ENCODE measurements at places on chromosomes 2 and 18. TPM values are rescaled to one million over a fixed set of nuclear protein-coding genes. Genes with fewer than 3 reads are reported as not detected.

DNA sequence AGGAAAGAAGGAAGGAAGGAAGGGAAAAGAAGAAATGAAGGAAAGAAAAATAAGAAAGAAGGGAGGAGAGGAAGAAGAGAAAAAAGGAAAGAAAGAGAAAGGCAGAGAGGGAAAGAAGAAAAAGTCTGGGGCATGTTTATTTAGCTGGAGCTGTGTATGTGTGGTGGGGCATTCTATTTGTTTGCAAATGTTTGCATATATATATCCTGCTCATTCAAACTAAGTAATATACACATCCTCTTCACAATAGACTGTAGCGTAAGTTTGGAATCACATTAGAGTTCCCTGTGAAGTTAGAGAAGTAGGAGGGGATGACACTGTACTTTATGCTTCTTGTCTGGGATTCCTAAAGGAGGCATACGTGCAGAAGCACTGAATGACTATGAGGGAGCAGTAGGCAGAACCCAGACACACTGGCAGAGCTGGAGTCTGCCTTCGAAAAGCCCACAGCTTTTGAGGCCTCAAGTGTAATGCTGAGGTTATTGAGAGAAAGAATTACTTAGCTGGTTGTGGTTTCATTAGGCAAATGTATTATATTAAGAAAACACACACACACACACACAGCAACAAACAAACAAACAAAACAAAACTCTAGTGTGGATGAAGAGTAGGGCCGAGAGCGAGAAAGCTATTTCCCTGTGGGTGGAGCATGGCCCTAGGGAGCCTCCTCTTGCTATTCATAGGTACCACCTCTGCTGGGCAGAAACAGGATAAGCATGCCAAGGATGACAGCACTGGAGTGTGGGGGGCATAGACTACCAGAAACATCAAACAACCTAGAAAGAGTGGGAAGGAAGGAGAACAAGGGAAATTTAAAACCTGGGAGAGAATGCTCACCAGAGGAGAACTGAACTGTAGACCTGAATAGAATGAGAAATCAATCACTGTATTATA is 905.1 kb upstream of the NXPH2 start:
- no peak for DNase-seq

Gene PID1
- 7.9 TPM for polyA plus RNA-seq

Gene FOXI3
- polyA plus RNA-seq, result 0.10 TPM

Gene KIAA2012
- 0.07 TPM for polyA plus RNA-seq

- DNase-seq, result no peak
Observed at GRCh38 chr2:46831051-46831868, 84.3 kb downstream of the MCFD2 start.

GRCh38 chr18:77899972-77900754 is 650.5 kb downstream of the GALR1 start:
- peak; percentile 20 for DNase-seq

- DNase-seq, result no peak
Observed at GRCh38 chr2:119233326-119234020, 9.8 kb downstream of the STEAP3 start.

DNA sequence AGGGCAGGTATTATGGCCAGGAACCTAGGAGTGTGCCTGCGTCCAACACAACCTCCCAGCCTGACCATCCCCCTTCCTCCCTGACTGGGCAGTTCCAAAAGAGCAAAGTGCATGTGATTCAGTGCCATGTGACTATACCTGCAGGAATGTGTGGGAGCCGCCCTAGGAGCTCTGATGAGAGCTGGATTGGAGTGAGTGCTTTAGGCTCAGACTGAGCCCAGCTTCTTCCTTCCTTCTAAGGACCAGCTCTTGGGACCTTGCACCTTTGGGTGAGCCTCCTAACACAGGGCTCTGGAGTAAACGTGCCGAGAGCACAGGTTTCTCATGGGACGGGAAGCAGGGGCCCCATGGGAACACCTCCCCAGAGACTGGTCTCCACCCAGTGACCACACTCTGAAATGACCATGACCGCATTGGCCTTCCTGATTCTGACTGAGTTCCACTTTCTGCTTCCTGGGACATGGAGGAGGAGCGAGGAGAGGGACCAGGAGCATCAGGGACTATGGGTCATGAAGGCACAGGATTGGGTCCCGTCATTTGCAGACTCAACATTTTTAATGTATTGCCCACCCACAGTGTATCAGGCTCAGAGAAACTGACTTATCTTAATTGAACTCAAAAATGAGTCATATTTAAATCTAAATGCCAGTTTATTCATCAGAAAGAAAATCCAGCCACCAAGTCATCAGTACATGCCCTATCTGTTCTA is 87.8 kb upstream of the BCL2L11 start:
- DNase-seq, result no peak

- DNase-seq, result no peak
Observed at GRCh38 chr2:206996556-206997065, 57.3 kb downstream of the CPO start.

DNA sequence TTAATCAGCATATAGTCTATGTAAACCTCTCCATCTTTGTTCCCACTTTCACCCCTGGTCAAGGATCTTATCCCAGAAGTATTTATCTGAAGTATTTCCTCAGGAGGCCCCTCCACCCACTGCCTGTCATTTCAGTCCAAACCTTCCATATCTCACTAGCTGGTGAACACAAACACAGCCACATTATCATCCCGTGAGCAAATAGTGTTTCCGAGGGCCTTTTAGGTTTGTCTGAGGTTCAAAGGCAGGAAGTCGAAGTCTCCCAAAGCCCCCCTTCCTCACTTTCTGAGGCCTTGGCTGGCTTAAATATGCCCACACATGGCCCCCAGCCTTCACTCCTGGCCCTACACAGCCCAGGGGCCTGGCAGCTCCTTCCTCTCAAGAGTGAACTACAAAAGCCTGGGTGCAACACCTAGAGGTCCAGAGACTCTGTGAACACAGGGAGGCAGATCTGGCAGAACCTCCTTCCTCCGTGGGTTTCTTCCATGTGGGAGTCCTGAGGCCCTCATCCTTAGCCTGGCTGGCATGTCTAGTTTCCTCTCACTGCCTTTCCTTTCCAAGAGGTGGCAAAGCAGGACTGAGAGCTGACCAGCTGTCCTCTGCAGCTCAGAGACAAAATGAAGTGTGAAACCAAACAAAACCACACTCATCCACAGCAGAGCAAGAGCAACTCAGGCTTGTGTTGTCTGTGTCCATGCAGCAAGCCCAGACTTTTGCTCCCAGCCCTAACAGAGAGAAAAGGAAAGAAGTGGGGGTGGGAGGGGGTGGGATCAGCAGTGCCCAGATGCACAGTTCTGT is 264.2 kb downstream of the SS18 start:
- no peak for DNase-seq

Gene ADGRF3
- polyA plus RNA-seq, result 2.9 TPM

GRCh38 chr2:226802573-226802972 is 3.0 kb upstream of the IRS1 start:
- DNase-seq, result no peak

Gene FAM124B
- polyA plus RNA-seq, result 2.8 TPM

Gene ADD2
- 5.1 TPM for polyA plus RNA-seq

- no peak for DNase-seq
Observed at GRCh38 chr2:63710732-63711131, 122.0 kb downstream of the MDH1 start.

Gene RAMP1
- 11.2 TPM for polyA plus RNA-seq

Data from right renal pelvis (tissue), 4 donors.